Kidney tubule cell (primary cell): ENCODE measurements at places on chromosomes 11 and 22.

DNA sequence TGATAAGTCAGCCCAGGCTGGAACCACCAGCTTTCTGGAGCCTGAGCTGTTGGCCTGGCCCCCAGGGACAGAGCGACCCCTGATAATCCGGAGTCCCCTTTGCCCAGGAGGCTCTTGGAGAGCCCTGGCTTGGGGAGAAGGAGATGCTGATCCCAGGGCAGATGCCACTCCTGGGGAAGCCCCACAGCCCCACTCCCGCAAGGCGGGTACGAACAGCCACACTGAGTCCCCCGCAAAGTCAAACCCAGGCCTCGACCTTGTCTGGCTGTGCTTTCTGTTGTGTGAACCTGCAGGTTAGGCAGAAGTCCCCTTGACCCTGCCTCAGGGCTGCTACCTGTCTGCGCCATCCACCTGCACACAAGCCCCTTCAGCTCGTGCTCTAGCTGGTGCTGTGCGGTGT, 108.0 kb downstream of the KCNQ1OT1 start:
- no peak for DNase-seq

- DNase-seq: no peak
Measured at GRCh38 chr11:1197431-1197885, 25.4 kb upstream of the MUC5B start.

DNA sequence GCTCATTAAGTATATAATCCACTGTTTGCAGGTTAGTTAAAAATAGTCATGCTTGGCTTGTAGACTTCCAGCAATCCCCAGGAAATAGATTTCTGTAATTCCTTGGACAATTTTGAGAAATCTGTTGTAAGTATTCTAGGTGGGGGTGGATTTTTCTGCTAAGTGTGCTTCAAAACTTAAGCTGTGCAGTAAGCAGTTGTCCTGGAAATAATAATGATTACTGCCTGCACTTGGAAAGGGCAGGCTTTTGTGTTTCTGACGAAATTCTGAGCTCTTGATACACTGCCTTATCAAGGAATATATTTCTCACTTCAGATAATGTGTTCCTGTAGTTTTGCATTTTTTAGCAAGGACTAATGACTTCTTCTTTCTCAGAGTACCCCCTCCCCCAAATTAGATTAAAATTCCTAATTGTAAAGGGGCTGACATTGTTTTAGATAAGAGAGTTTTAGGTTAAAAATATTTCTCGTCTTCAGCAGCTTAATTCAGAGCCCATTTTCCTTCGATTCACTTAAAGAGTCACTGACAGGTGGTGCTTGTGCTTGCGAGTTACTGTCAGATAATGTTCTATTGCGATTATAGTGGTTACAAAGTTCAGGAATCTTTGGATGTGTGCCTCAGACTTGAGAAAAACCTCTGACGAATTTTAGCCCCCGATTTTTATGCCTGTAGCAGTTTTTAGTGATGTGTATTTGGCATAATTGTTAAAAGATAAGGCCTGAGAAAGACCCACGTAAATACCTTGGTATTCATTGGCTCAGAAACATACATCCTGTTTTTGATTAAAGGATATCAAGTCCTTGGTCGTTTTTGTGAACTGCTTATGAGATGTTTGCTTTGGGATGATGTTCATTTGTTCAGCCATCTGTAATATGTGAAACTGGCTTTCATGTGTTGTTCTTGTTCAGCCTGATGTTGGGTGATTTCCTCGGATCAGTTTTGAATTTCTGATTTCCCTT, 120.5 kb downstream of the HIPK3 start:
- DNase-seq: no peak

DNA sequence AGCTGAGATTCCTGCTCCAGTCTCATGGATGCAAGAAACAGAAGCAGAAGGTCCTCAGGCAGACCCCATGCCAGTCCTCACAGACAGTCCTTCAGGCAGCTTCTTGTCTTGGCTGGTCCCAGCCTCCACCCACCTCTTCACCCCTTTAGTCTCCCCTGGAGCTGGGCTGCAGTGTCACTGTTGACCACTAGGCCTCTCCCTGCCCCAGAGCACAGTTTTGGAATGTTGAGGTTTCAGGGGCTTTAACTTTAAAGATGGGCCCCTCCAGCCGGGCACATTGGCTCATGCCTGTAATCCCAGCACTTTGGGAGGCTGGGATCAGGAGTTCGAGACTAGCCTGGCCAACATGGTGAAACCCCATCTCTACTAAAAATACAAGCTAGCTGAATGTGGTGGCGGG, 39.5 kb upstream of the GCAT start:
- no peak for DNase-seq

- DNase-seq: peak; percentile 64
Measured at GRCh38 chr11:68632802-68633201, 51.5 kb upstream of the GAL start.

DNA sequence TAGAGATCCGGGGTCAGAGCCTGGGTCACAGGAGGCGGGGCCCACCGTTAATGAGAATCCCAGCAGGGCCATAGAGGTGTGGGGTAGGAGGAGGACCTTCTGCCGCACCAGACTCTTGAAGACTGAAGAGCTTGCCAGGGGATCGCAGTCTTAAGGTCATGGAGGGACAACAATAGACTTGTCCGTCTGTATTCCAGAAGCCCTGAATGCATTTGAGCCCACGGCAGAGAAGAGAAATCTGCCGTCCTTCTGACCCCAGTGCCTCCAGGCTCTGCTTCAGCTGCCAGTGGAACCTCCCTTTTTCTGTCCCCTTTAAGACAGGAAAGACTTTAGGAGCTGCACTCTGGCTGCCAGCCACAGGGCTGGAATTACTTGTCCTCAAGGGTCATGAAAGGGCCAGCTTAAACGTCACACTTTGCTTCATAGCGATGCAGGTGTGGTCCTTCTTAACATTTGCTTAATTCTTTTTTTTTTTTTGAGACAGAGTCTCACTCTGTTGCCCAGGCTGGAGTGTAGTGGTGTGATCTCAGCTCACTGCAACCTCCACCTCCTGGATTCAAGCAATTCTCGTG, 15.5 kb upstream of the ST3GAL4 start:
- DNase-seq: peak; percentile 66

- peak; percentile 54 for DNase-seq
Measured at GRCh38 chr11:126061707-126062678, 673 bp downstream of the CDON start.

- DNase-seq: no peak
Measured at GRCh38 chr11:70655816-70656215, 257.5 kb downstream of the CTTN start.

DNA sequence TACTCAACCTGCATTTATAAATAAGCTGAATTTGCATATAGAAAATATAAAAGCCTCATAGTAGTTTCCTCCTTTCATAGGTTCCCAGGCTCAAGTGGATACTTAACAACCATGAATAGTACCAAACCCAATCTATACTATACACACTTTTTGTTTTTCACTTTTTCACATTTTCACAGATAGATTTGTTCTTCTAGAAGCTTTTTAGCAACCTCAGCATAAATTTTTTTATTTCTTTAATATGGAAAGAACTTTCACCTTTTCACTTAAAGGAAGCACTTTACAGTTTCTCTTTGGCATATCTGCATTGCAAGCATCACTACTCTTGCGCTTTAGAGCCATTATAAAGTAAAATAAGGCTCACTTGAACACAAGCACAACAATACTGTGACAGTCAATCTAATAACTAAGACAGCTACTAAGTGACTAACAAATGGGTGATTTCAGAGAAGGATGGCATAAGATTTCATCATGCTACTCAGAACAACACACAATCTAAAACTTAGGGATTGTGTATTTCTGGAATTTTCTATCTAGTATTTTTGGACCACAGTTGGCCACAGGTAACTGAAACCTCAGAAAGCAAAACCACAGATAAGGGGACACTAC, 1063.6 kb downstream of the FAM181B start:
- no peak for DNase-seq

- no peak for DNase-seq
Measured at GRCh38 chr11:84722583-84723108, 904.5 kb downstream of the DLG2 start.

- DNase-seq: no peak
Measured at GRCh38 chr22:25331050-25331449, 111.6 kb downstream of the CRYBB2 start.

GRCh38 chr11:121589946-121590537, 137.3 kb upstream of the SORL1-AS1 start:
- DNase-seq: no peak

- DNase-seq: no peak
Measured at GRCh38 chr11:115147243-115147807, 356.9 kb downstream of the CADM1 start.

DNA sequence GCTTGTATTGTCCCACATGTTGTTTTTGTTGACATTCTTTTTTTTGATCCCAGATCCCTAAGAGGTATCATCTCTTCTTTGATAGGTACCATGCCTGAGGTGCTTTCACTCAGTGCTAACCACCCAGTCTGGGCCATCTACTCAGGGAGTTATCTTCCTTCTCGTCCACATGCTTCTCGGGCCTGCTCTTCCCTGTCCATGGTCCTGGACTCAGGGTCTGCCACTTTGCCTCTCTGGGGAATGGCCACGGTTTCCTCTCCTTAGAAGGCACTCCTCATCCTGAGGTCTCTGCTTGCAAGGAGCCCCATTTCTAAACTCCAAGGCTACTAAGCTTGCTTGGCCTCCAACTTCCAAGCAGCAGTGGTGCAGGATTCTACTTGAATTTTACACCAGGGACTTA, 227.0 kb upstream of the NCAM1 start:
- DNase-seq: peak; percentile 22

DNA sequence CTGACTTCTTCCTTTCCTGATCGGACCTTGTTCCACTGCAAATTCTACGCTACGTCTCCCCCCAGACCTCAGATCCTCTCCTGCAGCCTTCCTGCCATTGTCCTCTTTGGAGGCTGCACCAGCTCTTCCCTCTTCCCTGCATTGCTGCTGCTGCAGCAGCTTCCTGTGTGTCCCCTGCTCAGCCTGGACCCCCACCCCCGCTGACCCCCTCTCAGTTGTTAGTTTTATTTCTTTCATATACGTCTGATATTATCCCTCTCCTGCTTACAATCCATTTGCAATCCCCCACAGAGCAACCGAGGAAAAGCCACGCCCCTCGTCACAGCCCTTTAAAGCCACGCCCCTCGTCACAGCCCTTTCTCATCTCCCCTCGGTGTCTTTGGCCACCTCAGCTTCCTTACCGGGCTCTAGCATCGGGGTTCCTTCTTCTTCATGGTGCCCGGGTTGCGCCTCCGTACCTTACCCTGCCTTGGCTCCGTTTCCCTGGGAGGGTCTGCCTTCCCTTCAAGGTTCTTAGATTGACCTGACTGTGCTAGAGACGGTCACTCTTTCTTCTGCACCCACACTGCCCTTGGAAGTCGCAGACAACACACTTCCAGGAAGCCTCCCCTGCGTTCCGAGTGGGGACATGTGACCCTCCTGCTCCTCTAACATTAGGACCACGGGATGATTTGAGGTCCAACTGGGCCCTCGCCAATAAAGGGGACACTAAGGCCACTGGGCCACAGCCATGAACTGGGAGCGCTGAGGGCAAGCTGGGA, 4.8 kb downstream of the MRGPRG start:
- DNase-seq: no peak

DNA sequence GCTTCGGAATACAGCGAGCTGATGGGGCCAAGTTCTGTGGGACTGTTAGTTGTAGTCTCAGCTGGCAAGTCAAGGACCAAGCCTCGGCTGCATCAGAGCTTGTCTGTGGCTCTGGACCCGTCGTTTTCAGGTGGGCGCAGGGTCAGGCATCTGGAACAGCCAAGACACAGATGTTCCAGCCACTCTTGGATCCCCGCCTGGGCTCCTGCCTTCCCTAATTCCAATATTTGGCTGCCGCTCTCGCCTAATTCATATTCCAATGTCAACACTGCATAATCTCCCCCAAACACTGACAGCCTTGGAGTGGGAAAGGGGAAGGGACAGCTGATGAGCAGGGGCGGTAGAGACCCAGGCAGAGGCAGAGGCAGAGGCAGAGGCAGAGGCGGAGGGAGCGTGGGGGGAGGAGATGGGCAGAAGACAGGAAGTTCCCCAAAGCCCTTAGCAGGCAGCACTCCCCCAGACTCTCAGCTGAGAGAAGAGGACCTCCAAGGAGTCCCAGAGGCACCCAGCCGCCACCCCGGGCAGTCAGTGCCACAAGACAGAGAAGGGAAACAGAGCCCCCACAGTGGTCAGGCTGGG, 49.6 kb upstream of the SLC35C1 start:
- no peak for DNase-seq

GRCh38 chr11:47270331-47271271, 668 bp downstream of the MADD start:
- DNase-seq: peak; percentile 24

GRCh38 chr22:43992331-43992821, 31.7 kb upstream of the PARVB start:
- no peak for DNase-seq

DNA sequence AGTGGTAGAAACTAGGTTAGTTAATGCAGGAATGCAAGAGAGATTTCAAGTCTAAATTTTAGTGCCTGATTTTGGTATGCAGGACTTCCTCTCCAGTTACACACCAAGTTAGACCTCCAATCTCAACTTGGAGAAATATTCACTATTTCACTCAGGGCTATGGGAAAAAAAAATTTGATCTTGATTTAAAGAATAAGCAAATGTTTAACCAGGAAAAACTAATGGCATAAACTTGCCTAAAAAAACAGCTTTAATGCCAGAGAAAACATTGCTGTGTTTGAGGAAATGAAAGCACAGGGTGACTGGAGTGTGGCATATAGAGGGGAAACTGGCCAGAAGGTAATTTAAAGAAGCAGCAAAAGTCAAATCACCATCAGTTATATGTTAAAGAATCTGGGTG, 575.4 kb upstream of the LRRC4C start:
- DNase-seq: no peak

DNA sequence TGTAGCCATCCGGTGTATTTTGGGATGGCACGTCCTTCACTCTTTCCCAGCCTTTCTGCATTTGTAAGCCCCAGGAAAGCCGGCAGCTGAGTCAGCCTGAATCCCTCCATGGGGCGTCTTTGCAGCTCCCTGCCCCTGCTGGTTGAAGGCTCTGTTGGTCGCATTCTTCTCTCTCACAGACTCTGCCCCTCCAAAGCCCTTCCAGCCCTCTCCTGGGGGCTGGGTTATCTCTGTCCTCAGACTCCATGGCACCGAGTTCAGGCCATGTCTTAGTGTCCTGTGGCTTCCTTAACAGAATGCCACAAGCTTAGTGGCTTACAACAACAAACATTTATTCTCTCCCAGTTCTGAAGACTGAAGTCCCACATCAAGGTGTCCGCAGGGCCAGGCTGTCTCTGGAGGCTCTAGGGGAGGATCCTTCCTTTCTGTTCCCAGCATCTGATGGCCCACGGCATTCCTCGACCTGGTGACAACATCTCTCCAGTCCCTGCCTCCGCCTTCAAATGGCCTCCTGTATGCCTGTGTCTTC, 62.2 kb downstream of the BCR start:
- DNase-seq: no peak
